Transverse colon (tissue), 4 donors: ENCODE measurements at places on chromosomes 1 and 21. TPM values are rescaled to one million over a fixed set of nuclear protein-coding genes. Genes with fewer than 3 reads are reported as not detected.
A peak's percentile ranks its signal among the peaks of the same experiment; 100 is the strongest.

The YRDC gene
- total RNA-seq = 3.4 TPM

The ARHGEF19 gene
- total RNA-seq = 46.8 TPM

The TP73 gene
- total RNA-seq = 0.20 TPM

The CBS gene
- 24.3 TPM for total RNA-seq

The PRKACB gene
- total RNA-seq = 34.6 TPM

DNA sequence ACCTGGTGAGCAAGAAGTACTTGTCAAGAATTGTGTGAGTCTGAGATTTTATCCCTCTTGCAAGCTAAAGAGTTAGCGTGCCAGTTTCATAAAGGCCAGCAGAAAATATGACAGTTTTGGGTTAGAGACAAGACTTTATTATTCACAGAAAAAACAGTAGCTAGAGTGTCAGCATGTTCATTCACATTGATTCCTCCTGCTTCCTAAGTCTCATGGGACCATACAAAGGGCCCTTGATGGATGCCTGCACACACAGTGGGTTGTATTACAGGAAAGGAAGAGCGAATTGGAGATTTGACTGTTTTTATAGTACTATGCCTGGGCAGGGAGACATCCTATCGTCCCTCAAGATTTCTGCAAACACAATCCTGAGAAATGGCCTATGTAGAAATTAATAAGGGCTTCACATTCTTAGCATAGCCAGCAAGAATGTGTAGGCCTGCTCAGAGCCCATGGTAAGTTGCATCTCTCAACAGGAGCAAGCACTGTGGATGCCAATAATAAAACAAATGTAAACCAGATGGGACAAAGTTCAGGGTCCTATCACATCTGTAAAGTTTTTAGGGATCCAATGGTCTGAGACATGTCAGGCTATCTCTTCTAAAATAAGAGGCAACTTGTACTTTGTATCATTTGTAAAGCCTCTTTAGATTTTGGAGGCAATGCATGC, 4.0 kb upstream of the ASPM start:
- DNase-seq = no peak

GRCh38 chr1:207941665-207942064, 30.7 kb upstream of the CD34 start:
- DNase-seq = peak; percentile 46

DNA sequence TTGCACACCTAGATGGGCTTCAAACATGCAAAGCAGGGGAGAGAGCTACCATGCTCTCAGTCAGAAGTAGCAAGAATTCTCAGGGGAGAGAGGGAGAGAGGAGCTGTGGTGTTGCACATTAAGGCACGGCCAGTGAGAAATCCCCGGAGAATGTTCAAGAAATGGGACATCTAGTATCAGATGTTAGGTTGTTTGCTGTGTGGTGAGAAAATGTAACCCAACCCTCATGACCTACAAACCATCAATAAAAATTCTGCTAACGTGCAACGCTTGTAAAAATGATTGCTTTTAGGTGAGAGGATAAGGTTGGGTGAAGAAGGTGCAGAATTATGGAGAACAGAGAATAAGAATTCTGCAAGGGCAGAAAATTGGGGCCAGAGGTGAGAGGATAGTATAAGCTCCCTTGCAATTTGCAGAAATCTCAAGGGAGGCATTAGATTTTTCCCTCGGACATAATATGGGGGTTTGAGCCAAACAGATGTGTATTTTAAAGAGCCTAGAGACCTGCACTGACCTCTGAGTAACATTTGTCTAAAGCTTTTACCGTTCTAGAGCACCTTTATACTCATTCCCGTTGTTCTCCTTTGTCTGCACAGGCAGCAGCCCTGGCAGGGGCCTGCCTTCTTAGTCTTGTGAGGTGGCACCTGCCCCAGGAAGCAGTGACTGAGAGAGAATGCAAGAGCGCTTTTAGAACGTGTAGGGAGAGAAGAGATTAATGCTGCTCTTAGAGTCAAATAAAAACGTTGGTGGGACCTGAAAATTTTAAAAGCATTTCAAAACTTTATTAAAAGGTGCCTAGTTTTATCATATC, 25.4 kb upstream of the KIAA0040 start:
- DNase-seq = no peak
